ENCODE measurements at places on chromosomes 13 and 19.

DNA sequence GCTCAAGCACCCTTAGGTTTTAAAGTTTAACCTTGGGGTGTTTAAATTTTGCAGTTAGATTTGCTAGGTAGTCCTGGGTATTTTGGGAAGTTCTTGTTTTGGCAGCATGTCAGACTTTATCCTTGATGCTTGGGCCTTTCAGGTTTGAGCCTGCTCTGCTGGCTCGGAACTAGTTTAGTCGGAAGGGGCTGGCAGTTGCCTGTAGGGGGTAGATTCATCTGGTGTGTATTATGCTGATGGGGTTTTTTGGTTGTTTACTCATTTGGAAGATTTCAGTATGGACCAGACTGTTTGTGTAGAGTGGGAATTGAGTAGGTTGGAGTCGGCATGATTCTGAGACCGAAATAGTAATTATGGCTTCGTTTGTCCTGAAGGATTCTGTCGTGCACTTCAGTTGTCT, 15.1 kb downstream of the ILF3 start:
- no peak for DNase-seq

DNA sequence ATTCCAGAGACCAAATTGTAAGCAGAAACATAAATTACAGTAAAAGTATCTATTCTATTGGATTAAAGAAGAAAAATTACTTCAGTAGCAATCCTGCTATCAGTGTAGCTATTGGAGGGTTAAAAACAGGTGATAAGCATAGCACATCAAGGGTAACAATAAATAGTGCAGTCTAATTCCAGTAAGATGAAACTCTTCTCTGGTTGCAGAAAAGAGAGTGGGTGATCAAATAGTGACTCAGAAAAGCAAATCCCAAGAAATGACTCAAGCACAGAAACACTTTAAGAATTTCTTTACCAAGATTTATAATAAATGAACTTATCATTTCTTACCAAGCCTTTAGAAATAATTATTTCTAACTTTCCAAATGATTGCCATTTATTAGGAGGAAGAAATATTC, 135.7 kb downstream of the LMO7 start:
- DNase-seq, result no peak

DNA sequence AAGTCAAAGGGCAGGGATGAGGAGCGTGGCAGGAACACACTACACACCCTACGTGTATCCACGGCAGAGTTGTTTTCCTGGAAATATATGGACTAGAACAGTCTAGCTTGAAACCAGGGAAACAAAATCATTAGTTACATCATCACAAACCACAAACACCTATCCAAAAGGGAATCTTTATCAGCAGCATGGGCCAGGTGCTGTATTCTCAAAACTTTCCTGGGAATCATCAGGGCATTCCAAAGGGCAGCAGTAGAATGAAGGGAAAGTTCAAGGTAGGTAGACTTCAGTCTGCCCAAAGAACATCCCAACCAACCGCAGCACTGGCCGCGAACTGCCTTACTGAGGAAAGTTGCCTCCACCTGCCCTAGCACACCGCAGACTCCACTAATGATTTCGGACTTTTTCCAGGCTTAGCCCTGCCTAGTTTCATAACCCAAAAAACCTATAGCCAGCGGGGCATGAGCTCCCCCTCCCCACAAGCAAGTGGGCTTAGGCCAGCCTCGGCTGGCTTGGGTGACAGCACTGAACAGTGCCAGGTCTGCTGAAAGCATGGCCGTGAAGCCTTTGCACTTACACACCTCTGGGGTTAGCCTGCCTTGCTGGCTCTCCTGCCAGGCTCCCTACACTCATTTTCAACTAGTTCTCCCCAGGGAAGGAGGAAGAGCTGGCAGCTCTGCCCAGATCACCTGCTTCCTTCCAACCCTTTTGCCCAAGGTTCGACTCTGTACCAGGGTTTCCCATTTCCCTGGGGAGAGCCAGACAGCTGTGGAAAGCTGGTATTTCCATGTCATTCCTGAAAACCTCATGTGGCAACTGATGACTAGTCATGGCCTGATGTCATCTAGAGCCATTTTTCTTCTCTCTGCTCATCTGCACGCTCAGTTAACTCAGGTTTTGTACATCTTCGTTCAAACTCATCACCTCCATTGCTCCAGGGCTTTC, 77.3 kb upstream of the UBAC2 start:
- DNase-seq, result no peak

GRCh38 chr19:27846944-27847343, 1366.0 kb downstream of the UQCRFS1 start:
- no peak for DNase-seq

DNA sequence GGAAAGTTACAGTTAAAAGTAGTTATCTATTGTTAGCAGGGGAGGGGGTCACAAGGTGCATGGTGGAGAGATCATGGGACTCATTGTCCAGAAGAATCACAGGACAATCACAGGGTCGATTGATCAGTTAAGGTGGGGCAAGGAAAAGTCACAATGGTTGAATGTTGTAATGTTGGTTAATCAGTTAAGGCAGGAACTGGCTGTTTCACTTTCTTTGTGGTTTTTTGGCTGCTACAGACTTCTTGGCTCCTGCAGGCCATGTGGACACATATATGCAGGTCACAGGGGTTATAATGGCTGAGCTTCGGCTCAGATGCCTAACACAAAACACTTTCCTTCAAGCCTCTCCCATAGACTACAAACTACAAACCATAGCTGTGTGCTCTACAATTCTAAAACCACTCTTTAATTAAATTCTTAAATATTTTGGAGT, 6.9 kb upstream of the ZNF431 start:
- no peak for DNase-seq

- no peak for DNase-seq
Observed at GRCh38 chr19:5321851-5322681, 18.5 kb downstream of the PTPRS start.

GRCh38 chr13:67138970-67139369, 91.2 kb downstream of the PCDH9 start:
- DNase-seq, result no peak

GRCh38 chr19:32611161-32611560, 30.2 kb downstream of the PDCD5 start:
- DNase-seq, result no peak

All from DMS153 (cell line).